ENCODE measurements at places on chromosomes 16 and 17.
A peak's percentile ranks its signal among the peaks of the same experiment; 100 is the strongest.

- DNase-seq: no peak
Measured at GRCh38 chr17:57552114-57552624, 192.9 kb downstream of the CCDC182 start.

DNA sequence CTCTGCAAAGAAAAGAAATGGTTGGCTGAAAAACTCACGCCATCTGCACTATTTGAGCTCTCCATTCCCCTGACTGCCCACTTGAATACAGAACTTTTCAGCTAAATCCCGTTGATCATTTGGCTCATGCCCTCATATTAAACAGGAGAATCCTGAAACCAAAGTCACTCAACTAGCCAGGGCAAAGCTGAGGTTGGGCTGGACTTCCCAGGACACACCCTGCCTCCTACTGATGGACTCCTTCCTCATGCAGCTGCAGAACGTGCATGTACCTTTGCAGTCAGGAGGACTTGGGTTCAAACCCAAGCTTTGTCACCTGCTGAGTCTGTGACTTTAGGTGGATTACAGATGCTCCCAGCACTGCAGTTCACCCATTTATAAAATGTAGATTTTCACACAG is 7.7 kb downstream of the ASIC2 start:
- no peak for DNase-seq

DNA sequence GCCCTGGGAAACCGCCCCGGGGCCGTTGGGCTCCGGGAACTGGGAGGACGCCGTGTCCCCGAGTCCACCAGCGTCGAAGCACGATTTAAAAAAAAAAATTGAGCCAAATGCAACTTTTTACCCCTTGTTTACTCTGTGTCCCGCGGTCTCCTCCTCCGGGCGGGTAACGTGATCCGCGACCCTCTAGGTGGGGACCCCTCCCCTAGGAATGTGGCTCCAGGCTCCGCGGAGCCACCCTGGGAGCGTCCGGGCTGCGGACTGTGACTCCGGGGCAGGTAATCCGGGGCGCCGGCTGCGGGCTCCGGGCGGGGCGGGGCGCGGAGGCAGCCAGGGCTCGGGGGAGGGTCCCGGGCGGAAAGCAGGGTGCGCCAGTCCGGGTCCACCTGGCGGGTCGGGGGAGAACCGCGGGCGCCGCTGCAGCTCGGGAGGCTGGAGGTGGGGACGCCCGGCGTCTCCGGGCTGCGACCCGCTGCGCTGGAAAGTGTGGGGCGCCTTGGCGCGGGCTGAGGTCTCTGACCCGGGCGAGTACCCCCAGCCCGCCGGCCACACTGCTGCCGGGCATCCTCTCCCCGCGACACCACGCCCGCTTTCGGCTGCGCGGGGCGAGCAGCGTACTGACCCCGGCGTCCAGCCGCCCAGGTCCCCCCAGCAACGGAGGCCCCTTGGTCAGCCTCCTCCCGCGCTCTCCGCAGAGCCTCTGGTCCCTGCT is 852 bp upstream of the HELZ start:
- no peak for DNase-seq

DNA sequence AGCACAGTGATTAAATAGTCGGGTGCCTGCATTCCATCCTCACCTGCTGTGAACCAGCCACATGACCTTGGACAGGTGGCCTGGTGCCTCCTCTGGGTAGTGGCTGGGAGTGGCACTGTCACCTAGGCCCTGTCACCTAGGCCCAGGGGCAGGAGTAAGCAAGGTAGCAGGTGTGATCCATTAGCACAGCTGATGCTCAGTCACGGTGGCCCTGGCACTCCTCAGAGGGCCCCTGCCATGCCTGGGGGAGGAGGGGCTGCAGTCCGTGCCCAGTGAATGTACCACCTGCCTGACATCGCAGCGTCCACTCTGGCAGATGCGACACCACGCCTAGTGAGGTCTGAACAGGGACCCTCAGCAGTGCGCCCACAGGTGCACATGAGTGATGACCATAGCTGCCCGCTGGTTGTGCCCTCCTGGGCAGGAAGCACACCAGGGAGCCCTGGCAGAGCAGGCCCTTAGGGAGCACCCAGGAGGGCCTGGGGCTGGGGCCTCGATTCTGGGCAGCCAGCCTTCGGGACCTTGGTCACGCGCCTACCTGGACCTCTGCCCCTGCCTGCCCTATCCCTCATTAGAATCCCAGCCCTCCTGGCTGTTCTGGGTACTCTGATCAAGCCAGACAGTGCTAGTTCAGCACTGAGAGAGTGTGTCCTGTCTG is 33.1 kb upstream of the CRISPLD2 start:
- peak; percentile 92 for DNase-seq

- DNase-seq: no peak
Measured at GRCh38 chr16:84482001-84482891, 22.2 kb downstream of the MEAK7 start.

- no peak for DNase-seq
Measured at GRCh38 chr16:51896013-51896412, 650.9 kb downstream of the TOX3 start.

DNA sequence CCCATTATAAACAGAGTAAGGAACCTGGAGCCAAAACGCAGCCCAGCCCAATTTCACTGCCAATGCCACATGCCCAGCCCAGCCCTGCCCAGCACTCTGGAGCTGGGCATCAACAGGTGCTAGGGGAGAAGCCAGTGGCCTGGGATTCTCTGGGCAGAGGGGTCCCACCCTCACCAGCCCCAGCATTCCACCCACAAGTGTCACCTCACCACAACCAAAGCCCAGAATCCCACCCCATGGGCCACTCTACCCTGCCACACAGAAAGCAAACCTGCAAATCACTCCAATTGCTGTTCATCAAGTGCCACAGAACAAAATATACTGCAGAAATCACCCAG is 102.5 kb upstream of the CDH5 start:
- no peak for DNase-seq

DNA sequence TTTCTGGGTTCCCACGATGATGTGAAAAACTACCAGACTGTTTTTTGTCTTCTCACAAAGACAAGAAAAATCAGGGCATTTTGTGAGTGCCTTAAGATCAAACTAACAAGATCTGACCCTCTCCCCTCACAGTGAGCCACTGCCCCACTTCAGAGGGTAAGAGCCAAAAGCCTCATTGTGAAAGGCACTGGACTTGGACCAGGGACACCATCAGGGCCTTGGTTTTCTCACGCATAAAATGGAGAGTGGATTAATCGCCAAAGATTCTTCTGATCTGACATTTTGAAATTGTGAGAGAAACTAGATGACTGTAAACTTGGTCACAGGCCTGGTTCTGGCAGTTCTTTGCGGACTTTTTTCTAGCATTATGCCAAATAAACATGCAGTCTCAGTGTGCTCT is 21.0 kb upstream of the ENDOV start:
- DNase-seq: no peak

DNA sequence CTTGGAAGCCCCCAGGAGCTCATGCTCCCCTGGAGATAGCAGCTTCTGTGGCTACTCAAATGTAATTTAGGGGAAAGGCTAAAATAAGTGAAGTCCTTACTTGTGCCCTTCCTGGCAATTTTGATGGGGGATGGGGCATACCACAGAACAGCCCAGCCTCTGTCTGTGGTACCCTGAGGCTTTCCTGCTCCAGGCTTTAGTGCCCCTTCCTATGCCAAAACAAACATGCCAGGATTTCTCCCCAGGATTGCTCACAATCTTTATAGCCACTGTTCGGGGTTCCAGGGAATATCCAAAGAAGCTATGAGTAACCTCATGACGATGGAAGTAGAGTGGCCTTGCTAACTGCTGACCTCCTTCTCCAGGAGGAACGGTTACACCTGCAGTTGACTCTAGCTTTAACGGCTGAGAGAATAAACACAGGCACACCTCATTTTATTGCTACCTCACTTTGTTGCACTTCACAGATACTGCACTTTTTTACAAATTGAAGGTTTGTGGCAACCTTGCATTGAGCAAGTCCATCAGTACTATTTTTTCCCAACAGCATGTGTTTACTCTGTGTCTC is 24.9 kb downstream of the CCL4 start:
- no peak for DNase-seq

Data from NCI-H510A treated with DMSO at 0.1 percent for 48 hours (cell line).